Suprapubic skin (tissue), 4 donors: ENCODE measurements at places on chromosomes 4 and X. TPM values are rescaled to one million over a fixed set of nuclear protein-coding genes. Genes with fewer than 3 reads are reported as not detected.

The UGT8 gene
- 2.5 TPM for total RNA-seq

The PHKA1 gene
- total RNA-seq: 3.9 TPM

The SYNPO2 gene
- total RNA-seq: 14.3 TPM

The HERC3 gene
- total RNA-seq: 51.9 TPM

The MAEA gene
- 62.5 TPM for total RNA-seq

The GIMD1 gene
- total RNA-seq: not detected

The ARX gene
- total RNA-seq: 0.15 TPM

The GAGE12J gene
- total RNA-seq: not detected

The NDST3 gene
- not detected for total RNA-seq

The CT45A1 gene
- not detected for total RNA-seq

The FAM200B gene
- 39.0 TPM for total RNA-seq

The FRMD7 gene
- not detected for total RNA-seq

The CDKL2 gene
- 1.3 TPM for total RNA-seq

The GABRQ gene
- total RNA-seq: 0.34 TPM

The MAGED4 gene
- 0.56 TPM for total RNA-seq

The MAGEB10 gene
- total RNA-seq: not detected

The SMIM43 gene
- total RNA-seq: not detected

The TXK gene
- 6.8 TPM for total RNA-seq

The CSAG3 gene
- not detected for total RNA-seq

The MFAP3L gene
- total RNA-seq: 57.5 TPM
